ENCODE measurements at places on chromosomes 2 and 18.
A peak's percentile ranks its signal among the peaks of the same experiment; 100 is the strongest.

- peak; percentile 93 for DNase-seq
These were observed 19.9 kb upstream of the SCYGR1 start for GRCh38 chr2:227407591-227408151.

DNA sequence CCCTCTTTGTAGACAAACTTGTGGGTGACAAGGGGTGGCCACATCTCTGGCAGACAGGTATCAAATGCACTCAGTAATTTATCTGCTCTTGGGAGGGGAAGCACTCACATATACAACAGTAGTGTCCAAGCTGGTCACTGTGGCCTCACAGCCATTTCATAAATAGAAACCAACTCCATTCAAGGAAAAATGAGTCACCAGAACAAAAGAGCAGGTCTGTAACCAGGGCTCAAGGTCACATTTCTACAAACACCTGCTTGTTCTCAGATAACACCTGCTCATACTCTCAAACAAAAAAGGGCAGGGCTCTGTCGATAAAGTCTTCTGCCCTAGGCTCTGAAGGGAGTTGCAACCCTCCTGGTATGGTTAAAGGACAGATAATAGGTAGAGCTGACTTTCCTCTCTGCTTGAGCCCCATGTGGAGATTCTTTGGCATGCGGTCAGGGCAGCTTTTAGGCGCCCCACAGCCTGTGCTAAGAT lies 459.0 kb downstream of the BCL11A start:
- no peak for DNase-seq

DNA sequence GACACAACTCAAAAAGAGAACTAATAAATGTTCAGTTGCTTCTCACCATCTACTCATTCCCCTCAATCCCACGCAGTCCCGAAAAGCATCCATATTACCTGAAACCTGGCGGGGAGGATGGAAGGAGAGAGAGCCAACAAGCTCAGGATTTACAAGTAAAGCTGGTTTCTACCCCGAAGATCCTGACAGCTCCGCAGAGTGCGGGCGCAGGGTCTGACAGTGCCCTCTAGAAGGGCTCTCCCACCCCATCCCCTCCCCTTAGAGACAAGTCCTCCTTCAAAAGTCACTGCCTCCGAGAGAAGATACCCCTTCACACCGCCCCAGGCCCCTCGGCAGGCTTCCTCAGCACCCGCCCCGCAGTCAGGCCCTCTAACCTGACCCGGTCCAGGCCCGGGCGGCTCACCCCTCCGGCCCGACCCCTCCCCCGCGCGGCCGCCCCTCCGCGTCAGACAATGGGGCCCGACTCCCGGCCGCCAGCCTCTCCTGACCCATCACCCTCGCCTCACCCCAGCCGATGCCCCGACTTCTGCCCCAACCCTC lies 550 bp downstream of the RAB1A start:
- no peak for DNase-seq

GRCh38 chr18:57859314-57859713 lies 56.2 kb upstream of the ATP8B1 start:
- peak; percentile 12 for DNase-seq

GRCh38 chr2:119489232-119489952 lies 34.9 kb downstream of the SCTR start:
- DNase-seq, result no peak

DNA sequence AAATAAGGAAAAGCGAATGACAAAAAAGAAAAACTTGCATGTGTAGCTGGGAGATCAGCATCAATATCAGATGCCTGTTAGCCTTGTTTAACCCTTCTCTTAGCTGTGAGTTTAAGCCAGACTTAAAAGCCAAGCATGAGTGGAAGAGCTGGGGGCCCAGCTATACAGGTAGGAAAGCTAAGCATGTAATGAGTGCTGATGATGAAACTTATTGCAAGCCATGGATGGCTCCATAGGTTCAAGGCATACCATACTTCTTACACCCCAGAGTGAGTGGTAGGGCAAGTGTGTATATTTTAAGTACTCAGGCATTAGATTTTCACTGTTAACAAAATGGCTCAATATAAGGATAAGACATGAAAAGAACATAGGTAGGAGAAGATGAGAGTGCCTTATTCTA lies 28.0 kb downstream of the RBBP8 start:
- no peak for DNase-seq

GRCh38 chr2:169143998-169144397 lies 74.6 kb downstream of the DHRS9 start:
- no peak for DNase-seq

- no peak for DNase-seq
These were observed 127.3 kb downstream of the HDAC4 start for GRCh38 chr2:239273280-239274234.

DNA sequence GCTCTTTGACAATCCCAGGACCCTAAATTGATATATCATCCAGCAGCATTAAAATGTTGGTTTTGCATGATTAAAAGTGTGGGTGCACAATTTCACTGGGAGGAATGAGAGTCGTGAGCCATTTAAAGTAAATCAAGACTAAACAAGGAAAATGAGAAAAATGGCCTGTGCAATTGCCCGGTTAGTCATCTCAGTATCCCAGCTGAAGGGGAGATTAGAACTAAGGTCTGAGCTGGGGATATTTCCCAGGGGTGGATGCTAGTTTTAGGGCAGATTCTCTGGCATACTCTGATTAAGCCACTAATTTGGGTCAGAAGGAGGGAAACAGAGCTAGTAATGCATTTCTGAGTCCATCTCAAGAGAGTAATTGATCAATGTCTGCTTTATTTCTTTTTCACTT lies 177.2 kb downstream of the EN1 start:
- no peak for DNase-seq

DNA sequence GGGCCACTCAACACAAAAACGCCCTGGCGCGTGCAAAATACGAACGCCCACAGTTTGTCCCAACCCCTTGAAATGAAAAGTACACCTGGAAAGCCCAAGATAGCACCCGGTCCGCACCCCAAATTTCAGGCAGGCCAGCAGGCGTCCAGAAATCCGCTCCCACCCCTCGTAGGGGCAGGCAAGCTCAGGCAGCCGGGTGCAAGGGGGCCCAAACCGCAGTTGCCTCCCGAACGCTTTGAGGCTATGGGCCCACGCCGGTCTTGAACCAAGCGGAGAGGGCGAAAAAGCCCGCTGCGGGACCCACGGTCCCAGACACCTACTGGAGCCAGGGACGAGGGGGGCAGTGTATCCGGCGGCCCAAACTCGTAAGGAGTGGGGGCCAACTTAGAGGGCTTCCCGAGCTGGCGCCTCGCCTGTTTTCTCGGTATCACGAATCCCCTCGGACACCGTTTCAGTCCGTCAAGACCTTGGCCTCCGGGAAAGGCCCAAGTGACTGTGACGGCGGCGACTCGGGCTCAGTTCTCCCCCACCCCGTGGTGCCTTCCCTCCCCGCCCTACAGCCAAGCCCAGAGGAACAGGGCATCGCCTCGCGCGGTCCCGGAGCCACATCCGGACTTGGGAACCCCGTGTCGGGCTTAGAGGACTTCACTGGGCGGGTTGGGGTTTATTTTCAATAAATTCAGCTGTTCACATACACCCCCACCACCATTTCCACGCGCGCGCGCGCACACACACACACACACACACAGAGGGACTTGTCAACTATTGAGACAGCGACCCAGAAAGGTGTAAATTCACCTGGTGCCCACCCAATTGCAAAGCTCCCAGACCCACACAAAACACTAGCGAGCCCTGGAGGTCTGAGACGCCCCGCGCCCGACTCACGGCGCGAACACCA lies 6.2 kb upstream of the SATB2 start:
- no peak for DNase-seq

DNA sequence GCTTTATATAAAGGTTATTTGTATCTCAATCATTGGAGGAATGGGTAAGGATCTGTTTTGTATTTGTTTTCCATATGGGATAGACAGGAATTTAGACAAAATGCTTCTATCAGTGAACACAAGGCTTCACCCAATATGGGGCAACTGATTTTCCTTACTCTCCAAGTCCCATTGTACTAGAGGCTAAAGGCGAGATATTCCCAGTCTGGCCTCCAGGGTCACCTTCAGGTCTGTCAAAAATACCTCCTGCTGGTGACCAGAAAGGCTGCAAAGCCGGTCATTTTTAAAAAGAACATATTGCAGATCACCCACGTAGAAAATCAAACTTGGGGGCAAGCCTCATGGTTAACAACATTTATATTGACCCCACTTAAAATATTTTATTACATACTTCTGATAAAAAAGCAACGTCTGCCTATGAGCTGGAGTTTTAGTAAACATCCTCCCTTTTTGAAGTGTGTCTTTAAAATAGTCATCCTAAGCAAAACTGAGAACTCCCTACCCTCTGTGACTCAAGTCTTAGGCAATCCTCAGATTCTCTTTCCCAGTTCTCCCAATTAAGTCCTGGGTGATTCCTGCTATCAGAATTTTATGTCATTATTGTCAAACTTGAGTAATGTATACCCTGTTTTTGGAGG lies 276.6 kb downstream of the MREG start:
- no peak for DNase-seq

DNA sequence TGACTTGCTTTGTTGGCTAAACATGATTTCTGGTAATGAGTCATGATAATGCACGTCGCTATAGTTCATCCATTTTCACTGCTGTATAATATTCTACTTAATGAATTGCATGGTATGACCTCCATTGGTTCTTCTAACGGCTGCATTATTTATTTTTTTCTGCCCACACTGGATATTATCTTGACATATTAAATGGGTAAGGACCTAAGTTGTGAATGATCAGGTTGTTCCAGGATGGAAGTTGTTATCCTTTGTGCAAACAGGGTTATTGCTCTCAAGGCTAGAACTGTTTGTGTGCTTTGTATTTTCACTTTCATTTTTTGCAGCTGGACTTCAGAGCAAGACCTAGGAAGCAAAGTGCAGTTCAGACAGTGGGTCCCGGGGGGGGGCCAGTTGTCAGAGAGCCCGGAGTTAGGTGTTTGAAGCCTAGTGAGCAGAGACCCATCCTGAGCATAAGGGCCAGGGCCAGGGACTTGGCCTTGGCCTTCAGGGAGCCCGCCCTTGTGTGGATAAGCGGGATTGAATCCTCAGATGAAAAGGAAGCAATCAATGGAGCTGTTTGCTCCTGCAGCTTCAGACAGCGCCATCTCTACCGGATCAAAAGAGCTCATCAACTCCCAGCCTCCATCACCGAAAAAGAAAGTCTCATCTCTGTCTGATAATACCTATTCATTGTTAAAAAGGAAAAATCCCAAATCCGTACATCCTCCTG lies 48.2 kb downstream of the AGAP1 start:
- no peak for DNase-seq

DNA sequence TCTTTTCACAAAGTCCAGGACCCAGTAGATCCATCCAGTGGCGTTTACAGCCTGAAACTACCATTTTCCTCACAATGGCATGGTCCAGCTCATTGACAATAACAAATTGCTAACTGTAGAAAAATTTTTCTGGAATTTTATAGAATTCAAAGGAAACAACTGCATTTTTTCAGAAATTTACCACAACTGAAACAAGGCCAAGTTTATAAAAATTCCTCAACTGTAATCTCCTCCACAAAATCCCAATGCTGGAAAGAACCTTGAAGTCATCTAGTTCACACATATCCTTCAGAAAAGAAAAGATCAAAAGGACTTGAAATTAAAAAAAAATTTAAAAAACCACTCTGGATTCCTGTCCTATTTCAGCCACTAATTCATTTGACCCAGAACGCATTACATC lies 226.0 kb upstream of the CTAGE1 start:
- DNase-seq, result no peak

DNA sequence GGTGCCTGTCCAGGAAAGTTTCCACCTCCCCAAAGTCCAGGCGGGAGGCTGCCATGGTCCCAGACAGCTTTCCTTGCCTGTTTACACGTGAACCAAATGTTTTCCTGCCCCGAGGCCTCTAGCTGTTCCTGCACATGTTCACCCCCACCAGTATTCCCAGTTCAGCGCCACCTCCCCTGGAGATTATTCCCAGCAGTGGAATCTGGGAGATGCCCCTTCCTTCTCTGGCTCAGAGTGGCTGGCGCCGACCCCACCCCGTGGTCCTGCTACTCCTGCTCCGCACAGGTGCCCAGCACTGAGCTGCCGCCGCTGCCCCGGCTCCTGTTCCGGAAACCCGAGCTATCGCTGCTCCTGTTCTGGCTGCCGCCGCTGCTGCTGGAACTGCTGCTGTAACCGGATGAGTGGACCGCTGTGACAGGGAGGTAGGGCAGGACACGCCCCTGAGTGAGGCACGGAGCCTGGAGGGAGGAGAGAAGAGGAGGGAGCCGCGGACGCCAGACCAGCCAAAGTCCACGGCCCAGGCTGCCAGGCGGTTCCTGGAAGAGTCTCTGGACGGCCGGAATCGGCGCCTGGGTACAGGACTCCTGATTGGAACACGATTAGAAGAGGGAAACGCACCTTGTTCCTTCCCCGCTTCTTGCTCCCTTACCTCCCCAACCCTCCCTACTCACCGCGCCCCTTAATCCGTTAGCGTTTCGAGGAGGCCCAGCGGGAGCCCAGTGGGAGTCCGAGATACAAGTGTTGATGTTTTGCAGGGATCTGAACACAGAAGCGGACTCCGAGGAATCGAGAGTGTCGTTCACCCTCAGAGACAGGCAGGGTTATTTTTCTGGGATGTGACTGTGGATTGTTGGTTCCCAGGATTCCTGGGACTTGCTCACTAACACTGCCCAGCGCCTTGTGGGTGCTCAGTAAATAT lies at the start of gene PDE11A:
Gene PDE11A, minus strand, starts transcription at position 395 of the 919 bp plus-strand sequence. Its CDS starts 340 bp downstream, at position 55.
- peak; percentile 34 for DNase-seq

GRCh38 chr2:22596306-22596705 lies 788.7 kb upstream of the KLHL29 start:
- no peak for DNase-seq

DNA sequence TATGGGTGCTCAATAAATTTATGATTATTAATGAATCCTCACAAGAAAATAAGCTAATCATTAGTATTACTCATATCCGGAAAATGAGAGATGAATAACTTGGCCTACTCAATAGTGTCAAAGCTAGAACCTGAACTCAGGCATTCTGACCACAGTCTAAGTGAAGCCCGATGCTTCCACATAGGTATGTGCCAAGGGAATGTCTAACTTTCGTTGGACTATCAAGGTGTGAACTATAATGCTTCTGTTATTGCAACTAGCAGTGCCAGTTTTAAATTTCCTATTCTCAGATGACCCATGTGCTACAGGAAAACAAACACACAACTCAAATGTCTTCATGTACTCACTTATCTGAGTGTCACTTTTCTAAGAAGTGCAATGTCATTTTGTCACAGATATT lies 1.8 kb downstream of the BARD1 start:
- no peak for DNase-seq

DNA sequence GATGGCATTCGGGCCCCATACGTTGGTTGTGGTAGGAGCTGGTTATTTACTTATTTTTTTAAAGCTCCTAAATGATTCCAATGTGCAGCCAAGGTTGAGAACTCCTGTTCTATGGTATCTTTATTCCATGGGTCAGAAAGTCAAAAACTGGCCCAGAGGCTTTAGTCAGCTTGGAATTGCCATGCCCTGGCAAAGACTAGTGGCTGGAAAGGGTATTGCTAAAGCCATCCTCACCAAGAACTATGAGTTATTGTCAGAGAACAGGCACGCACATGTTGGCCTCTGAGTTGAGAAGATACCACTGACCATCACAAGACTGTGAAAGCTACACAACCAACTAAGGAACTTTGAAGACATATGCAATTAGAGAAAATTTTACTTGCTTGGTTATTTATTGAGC lies 47.9 kb upstream of the ACMSD start:
- DNase-seq, result no peak
